ENCODE measurements at places on chromosomes 16 and 17. TPM values are rescaled to one million over a fixed set of nuclear protein-coding genes. Genes with fewer than 3 reads are reported as not detected.

DNA sequence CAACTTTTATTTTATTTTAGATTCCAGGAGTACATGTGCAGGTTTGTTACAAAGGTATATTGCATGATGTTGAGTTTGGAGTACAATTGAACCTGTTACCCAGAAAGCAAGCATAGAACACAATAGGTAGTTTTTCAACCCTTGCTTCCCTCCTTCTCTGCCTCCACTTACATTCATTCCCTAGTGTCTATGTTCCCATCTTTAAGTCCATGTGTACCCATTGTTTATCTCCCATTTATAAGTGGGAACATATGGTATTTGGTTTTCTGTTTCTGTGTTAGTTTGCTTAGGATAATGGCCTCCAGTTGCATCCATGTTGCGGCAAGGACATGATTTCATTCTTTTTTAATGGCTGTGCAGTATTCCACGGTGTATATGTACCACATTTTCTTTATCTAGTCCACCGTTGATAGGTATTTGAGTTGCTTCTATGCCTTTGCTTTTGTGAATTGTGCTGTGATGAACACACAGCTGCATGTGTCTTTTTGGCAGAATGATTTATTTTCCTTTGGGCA is 114.0 kb upstream of the NACA2 start:
- no peak for DNase-seq

DNA sequence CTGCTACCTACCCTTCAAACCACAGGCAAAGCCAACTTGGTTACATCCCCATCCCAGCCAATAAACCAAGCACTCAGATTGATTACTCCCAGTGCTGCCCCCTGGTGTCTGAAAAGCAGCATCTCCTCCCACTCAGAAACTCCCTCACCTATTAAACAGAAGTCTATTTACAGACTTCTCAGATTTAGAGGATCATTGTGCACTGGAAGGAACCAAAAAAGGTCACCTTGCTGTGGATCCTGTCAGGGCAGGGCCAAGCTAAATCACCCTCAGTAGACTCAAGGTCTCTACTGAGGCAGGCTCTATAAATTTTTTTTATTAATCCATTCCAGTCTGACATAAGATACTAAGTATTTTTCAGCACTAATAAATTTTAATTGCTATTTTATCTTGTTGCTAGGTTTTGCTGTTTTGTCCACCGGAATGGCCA is 17.6 kb downstream of the HIGD1B start:
- DNase-seq = peak; percentile 56

GRCh38 chr16:78075800-78076199 is 23.7 kb upstream of the WWOX start:
- no peak for DNase-seq

- no peak for DNase-seq
Measured at GRCh38 chr17:64472564-64472963, 23.6 kb downstream of the MILR1 start.

- no peak for DNase-seq
Measured at GRCh38 chr16:69417520-69418199, 6.8 kb upstream of the CYB5B start.

DNA sequence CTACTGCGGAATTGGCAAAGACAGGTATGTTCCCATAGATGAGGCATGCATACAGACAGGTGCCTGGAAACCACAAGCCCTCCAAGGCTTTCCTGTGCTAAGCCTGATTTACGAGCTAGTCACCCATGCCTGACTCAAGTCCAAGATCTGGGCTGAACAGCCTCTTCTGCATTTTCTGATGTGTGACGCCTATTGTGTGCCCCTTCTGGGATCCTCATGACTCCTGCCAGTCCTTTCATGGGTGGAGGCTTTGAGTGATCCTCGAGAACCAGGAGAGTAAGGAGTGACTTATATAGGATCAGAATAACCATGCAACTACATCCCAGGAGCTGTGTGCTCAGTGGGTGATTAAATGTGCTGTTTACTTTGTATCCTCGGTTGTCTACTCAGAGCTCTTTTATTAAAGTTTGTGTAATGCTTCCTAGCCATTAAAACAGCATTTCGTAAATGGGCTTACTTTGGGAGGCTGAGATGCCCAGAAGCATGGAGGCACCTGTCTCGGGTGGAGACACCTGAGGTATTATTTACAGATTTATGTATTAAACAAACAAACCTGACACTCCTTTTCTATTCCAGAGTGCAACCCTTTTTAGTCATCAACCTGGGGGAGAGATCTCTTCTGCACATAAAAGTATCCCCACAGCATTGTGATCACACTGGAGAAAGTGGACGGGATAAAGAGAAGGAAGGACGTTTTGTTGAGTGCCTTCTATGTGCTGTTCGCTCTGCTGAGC is 373.0 kb upstream of the DYNLRB2 start:
- DNase-seq = no peak

GRCh38 chr16:51638339-51639135 is 487.5 kb upstream of the SALL1 start:
- DNase-seq = no peak

- DNase-seq = peak; percentile 96
Measured at GRCh38 chr17:28661635-28662526, at the start of the genes SDF2 and SUPT6H. TSS of gene SDF2 (minus strand) at chr17:28661906. CDS start at chr17:28661876, 30 bp downstream. TSS of gene SUPT6H (plus strand) at chr17:28662205. CDS start at chr17:28673402, 11,197 bp downstream.

GRCh38 chr17:79852748-79853147 is 13.5 kb upstream of the CBX4 start:
- DNase-seq = no peak

GRCh38 chr17:78716814-78717393 is 65.2 kb downstream of the CYTH1 start:
- DNase-seq = peak; percentile 89

Gene ITGAX
- 1.8 TPM for total RNA-seq

Data from right cardiac atrium (tissue), 5 donors.